ENCODE measurements at places on chromosomes 7 and 10.

- no peak for DNase-seq
These were observed 65.8 kb upstream of the ELMO1 start for GRCh38 chr7:37514497-37514896.

DNA sequence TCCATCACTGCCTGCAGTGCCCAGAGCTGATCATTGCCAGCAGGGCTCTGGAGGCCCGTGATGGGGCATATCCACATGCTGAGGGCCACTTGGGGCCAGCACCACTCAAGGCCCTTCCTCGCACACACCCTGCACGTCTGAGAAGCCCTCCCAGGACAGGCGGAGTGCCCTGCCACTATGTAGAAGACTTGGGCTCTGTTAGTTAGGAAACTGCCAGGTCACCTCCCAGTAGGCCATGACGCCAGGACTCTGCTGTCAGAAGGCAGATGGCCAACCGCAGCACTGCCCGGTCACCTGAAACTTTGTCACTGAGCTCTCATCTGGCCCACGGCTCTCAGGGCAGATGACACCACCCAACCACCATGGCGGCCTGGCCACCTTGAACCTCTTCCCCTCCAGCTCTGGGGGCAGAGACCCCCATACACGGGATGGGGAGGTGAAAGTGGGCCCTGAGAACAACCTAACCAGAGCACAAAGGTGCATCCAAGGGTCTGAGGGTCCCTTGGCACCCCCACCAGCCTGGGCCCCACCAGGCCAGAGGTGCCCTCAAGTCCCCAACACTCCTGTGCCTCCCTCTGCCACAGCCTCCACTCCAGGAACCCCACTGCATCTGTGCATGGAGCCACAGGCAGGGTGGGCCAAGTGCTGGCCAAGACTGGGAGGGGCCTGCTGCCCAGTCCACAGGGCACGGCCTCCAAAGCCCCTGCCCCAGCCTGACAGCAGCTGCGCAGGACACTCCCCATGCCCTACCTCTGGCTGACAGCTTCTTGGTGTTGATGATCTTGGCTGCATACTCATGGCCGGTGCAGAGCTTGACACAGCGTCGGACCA, 41.8 kb downstream of the CAMK2B start:
- DNase-seq, result no peak

DNA sequence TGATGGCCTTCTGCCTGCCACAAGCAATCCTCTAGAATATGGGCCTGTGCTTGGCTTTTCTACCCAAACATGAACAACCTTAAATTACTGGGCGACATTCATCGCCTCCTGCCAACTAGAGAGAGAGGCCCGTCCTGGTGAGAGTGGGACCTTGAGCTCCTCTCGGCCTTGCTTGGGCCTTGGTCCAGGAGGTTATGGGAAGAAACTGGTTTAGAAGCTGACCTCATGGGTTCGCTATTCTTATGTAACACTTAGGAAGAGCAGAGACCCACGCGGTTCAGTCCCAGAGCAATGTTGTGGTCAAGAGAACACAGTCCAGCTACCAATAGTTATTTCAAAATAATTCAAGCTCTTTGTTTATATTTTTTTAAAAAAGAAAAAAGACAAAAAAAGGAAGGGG, 176.3 kb upstream of the ZNF32 start:
- no peak for DNase-seq

GRCh38 chr10:132912713-132913558, 29.4 kb downstream of the CFAP46 start:
- DNase-seq, result no peak

GRCh38 chr7:85498031-85498430, 311.2 kb upstream of the SEMA3D start:
- no peak for DNase-seq

DNA sequence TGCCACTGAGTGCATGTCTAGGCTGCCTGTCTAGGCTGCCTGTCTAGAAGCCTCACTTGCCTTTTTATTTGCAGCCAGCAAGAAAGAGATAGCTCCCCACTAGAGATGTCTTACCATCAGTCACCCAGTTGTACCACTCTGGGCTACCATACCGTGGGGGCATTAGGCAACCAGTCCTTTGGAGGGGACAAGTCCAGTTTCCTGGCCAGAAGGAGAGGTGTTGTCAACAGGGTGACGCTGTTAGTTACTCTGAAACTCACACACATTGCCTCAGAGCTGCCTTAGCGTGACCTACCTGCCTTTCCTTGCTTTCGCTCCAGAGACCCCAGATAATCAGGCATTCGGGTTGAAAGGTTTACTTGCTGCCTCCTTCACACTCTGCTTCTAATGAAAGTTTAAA, 155.4 kb downstream of the CELF2 start:
- DNase-seq, result no peak

DNA sequence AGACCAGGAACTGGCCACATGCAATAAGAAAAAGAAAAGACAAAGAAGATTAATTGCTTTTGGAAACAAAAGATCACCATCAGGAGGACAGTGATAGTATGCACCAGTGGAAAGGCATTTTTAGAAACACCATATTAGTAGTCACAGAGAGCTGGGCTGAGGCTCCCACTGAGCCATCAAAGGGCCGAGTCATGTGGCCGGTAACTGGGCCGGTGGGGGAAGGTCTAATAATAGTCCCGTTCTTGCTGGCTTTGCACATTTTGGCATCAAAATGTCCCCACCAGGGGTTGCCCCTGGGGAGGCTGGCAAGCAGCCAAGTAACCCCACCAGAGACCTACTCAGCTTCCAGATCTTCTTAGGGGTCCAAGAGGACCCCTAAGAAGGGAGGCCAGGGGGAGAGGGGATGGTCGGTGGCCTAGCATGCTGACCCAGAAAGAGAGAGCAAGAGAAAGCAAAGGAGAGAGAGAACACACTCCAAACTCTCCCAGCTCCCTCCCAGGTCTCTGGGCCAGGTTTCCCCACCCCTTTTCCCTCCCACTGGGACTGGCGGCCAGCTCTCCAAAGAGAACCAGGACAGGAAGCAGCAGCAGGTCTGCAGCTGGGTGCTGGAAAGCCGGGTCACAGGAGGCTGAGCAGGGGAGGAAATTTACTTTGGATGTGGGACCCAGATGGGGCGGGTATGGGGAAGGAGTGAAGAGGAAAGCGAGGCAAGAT, 70.2 kb upstream of the FGFR2 start:
- DNase-seq, result peak; percentile 53

GRCh38 chr10:84842593-84842992, 514.2 kb downstream of the CCSER2 start:
- no peak for DNase-seq

DNA sequence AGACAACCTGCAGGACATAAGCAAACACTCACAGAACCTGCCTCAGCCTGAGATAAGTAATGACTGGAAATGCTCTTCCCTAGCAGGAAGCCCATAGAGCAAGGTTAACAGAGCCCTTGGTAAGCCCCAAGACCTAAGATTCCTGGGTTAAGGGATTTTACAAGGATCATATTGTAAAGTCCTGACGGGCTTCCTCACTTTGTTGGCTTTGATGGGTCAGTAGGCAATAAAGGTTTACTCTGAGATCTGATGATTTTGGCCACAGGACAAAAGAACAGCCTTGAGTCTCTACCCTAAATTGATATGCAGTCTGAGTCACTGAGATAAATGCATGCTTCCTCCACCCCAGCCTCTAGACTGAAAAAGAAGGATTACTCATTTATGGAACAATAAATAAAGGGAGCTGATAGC, 270.8 kb downstream of the HTR7 start:
- no peak for DNase-seq

GRCh38 chr10:26555719-26556368, 117.7 kb downstream of the APBB1IP start:
- DNase-seq, result peak; percentile 62

Measured in midbrain (tissue), 1 donor.